Bronchus fibroblast of lung (primary cell): ENCODE measurements at places on chromosomes 5 and 9. TPM values are rescaled to one million over a fixed set of nuclear protein-coding genes. Genes with fewer than 3 reads are reported as not detected.

ENTREP1 gene
- not detected in 2 replicates for total RNA-seq

FOXD4L3 gene
- total RNA-seq, result not detected in 2 replicates

OBP2B gene
- total RNA-seq, result not detected in 2 replicates

CCNI2 gene
- total RNA-seq, result not detected in 2 replicates

GNA14 gene
- under 0.01 and 0.17 TPM in 2 replicates for total RNA-seq

NAIP gene
- 0.89 and 2.0 TPM in 2 replicates for total RNA-seq

TAS2R1 gene
- total RNA-seq, result not detected in 2 replicates

SECISBP2 gene
- 18.4 and 23.5 TPM in 2 replicates for total RNA-seq

LPAR1 gene
- 106 and 111 TPM in 2 replicates for total RNA-seq

PRXL2C gene
- 11.4 and 11.6 TPM in 2 replicates for total RNA-seq

ANKRD55 gene
- total RNA-seq, result under 0.01 TPM in 1 of 2 replicates, not detected in the other

ANKRD34B gene
- not detected in 2 replicates for total RNA-seq

PDE8B gene
- under 0.01 and 0.15 TPM in 2 replicates for total RNA-seq

LMX1B gene
- not detected in 2 replicates for total RNA-seq

KCNT1 gene
- total RNA-seq, result not detected in 2 replicates
